ENCODE measurements at places on chromosomes 7 and 10.

DNA sequence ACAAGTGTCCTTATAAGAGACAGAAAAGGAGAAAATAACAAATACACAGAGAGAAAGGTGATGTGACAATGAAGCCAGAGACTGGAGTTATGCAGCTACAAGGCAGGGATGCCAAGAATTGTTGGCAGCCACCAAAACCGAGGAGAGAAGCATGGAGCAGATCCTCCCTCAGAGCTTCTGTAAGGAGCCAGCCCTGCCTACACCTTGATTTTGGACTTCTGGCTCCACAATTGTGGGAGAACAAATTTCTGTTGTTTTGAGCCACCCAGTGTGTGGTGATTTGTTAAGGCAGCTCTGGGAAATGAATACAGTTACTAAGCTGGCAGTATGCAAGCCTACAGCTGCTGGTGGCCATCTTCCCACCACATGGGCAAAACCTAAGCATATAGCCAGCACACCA lies 163.6 kb downstream of the GRM8 start:
- no peak for DNase-seq

DNA sequence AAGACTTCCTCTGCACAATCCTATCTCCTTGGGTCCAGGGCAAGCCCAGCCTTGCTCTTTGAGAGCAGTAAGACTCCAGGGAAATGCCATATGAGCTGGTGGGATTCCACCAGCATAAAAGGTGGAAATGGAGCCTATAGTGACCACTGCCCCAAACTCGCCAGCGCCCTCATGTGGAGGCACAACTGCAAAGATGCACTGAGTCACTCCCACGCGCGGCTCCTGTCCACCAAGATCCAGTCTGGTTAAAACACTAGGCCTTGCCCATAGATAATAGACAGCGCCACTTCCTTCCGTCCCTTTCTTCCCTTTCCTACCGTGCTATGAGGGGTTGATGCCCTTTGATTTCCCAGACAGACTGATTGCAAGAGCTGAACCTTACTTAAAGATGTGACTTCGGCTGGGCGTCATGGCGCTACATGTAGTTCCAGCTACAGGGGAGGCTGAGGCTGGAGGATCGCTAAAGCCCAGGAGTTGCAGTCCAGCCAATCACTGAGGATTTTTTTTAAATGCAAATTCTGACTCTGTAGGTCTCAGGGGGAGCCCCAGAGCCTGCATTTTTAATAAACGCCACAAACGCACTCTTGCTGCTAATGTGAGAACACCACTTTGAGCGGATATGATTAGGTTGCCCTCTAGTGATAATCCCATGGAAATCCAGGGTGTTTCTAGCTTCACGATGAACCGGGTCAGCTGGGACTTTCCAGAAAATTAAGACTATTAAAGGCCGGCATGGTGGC lies 136.5 kb downstream of the EPC1 start:
- DNase-seq = no peak

DNA sequence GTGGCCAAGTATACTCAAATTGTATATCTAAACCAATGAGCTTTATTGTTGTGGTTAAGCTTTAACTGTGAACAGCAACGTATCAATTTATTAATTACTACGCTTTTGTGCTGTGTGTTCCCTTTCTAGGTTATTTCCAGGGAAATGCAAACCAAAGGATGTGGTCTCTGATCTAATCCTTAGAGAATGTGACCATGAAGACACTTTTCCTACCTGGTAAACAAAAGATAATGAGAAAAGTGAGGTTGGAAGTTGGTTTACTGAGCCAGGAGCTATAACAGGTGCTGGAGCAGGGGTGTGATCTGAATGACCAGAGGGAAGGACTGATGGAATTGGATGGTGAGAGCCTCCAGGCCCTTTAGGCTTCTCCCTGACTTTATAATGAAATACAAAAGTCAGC lies 25.4 kb upstream of the CALU start:
- DNase-seq = no peak

DNA sequence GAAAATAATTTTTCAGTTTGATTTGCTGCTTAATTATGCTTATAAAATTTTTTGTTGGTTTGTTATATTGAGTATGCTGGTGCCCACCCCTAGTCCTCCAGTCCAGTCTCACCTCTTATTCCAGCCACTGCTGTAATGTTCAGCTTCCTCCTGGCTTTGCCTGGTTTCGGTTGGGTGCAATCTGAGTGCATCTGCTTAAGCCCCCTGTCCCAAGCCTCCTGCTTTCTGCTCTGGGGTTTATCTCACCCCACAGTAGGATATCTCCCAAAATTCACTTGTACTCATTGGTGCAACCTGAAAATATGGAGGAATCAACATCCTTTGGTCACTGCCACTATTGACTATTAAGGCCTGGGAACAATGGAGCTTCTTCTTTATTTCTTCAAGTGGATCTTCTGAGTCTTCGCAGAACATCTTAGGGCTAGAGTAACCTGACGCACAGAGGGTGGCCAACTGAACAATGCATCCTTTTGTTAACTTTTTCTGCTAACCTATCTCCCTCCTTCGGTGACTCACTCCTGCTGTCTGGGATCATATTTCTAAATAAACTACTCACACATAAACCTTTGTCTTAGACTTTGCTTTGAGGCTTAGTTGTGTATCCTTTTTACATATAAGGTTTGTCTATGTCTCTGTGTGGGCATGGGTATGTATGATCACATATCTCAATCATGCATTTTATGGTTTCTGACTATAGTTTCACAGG lies 19.1 kb upstream of the SOSTDC1 start:
- no peak for DNase-seq

DNA sequence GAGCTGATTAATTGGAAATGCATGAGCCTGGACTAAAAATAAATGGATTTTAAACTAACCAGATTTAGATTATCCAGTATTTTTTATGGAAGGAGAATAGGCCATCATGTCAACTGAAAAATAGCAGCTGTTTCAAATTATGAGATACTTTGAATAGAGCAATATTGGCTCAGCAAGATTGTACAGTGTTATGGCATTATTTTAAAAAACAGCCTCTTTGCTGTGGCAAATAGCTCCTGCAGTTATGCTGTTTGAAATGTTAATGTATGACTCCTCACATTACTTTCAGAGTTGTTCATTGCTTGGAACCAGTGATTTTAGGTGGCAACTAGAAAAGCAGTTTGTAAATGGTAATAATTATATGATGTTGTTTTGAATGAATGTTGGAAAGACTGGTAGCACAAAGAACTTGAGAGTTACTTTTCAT lies 244.5 kb downstream of the KIAA1217 start:
- DNase-seq = no peak

DNA sequence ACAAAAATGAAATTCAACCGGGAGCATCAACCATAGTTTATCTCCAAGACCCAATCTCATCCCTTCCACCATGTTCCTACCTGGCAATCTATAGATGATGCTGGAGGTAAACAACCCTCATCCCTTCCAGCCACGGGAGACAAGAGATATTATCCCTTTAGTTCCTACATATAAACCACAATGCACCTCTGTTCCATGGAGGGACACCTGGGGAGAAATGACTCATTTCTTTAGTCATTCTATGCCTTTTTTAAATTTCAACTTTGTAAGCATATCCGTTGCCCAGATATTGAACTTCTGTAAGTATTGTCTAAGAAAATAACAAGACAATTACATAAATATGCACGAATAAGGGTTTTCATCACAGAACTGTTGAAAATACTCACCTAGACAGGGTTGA lies 15.5 kb upstream of the SFMBT2 start:
- no peak for DNase-seq

DNA sequence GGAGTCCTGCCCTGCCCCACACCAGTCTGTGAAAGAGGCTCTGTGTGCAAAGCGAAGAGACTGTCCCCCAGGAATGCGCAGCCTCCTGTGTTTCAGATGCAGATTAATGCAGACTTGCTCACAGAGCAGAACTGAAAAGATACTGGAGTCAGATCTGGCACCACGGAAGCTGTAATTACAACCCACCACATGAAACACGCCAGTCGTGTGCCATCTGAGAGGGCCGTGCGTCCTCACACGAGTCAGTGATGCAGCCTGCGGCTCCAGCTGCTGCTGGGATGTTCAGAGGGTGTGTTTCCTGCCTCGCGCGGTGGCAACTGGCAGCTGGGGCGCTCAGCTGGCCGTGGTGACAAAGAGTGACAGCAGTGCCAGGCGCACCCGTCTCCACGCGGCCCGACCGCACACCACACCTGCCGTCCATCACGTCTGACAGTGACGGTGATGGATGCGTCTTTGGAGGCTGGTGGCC lies 50.0 kb downstream of the NKX6-2 start:
- no peak for DNase-seq

DNA sequence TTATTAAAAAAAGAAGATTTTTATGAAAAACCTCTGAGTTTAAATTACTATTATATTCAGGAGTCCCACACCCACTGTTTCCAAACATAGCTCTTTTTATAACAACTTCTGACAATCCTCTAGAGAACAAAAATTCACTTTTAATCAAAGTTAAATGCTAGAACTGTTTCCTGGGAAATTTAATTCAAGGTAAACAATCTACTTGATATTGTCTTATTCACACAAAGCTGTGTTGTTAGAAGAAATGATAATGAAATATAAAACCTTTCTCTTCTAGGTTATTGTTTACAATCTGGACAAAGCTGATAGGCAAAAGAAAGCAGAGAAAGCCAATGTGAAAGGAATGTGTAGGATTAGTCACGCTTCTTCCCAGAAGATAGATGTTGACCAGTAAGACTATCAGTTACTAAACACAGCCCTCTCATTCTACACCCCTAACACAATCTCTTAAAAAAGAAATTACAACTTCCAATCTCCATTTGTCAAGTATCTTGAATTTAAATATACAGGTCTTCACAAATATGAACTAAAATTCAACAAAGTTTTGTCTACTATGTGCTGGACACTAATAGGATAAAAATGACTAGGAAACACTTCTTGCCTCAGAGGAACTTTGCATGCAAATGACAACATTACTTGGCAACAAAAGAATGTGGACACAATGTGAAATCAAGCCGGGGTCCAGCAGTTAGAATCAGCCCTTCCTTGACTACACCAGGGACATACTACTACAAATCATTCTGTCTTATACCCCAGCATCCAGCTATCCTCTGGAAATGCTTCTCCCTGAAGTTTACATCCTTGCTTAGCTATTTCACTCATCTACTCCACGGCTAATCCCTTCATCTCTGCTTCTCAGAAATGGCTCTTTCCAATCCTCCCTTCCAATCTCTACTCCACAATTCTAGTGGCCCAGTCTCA lies 123.7 kb downstream of the IMMP2L start:
- DNase-seq = no peak

DNA sequence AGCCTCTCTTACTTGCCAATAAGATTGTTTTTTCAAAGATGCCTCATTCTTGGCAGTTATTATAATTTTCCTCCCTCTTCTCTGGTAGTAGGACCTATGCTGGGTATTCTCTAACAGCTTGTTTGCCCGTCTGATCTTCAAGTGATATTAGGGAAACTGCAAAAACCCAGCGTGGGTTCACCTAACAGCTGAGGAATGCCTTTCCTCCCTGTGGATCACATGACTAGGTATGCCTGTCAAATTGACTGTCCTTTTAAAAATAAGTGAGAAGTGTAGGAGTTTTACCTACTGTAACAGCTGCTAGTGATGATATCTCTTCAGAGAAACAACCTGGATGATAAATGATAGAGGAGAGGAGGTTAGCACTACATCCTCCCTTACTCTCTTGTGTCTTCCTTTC lies 22.0 kb downstream of the HECTD2 start:
- no peak for DNase-seq

DNA sequence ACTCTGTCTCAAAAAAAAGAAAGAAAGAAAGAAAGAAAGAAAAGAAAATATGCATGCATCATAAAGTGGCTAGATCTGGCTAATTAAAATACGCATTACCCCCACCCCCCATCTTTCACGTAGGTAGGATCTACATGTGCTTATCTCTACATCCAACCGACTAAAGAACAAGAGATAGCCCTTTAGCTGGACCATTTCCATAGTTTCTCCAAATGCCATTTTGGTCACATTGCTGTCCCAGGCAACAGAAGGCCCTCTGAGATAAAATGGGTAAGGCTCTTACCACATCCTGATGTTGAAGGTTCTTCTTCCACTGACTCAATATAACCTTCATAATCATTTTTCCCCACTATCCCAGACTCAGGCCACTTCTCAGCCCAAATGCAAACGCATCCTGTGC lies 31.5 kb downstream of the PIK3AP1 start:
- DNase-seq = no peak

DNA sequence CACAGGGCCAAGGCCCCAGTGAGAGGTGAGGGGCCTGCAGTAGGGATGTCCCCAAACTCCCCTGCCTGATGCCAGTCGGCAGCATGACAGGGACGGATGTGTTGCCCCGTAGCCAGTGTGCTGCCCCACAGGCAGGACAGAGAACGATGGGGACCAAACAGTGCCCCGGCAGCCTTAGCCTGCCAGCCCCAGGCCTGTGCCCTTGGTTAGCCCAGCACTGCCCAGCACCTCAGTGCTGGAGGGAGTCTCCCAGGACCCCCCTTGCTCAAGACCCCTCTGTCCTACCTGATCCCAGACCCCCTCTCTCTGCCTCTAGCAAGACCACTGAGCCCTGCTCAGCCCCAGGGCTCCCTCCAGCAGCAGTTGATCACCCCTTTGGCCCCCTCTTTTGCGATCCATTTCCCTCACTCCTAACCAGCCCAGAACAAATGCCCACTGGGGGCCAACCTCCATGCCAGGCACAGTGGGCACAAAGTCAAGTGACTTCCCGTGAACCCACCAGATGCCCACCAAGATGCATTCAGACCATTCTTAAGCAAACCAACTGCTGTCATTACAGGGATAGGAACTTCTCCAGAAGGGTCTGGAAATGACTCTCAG lies 34.0 kb downstream of the OAT start:
- no peak for DNase-seq

GRCh38 chr7:57308631-57309408 lies 141.2 kb upstream of the ZNF716 start:
- no peak for DNase-seq

DNA sequence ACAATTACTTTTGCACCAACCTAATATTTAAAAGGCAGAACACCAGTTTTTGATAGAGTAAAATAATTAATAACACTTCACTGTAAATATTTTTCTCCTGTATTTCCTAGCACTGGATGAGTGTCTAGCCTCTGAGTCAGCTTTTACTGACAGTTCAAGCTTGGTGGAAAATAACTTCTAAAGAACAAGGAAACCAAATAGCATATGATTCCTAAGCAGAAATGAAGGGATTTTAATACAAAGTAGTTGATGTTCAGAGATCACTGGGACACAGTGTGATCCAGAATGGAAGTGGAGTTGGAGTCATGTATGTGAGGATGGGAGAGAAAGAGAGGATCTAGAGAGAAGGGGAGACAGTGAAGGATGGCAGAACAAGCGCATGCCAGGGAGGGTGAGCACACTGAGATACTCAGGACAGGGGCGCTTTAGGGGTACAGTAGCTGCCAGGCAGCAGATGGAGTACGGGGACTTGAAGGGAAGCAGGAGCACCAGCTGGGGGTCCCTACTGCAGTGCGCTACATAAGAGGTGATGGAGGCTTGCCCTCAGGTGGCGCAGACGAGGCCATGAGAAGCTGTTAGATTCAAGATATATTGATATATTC lies 117.9 kb upstream of the KLF6 start:
- DNase-seq = no peak

DNA sequence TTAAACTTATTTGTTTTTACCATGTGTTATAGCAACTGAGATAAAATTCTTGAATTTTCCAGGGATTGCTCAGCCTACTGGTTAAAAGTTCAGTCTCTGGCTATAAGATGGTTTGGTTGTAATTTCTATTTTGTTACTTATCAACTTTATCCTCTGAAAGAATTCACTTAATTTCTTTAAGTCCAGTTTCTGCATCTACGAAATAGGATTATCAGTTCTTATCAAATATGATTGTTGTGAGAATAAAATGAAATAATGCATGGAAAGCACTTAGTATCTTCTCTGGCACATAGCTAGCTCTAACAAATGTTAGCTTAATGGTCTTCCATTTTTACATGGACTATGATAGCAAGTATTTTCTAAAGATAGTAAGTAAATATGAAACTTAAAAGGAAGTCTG lies 53.3 kb downstream of the SEMA3D start:
- DNase-seq = no peak

Measured in activated T-helper 9 cell treated with anti-CD3 and anti-CD28 coated beads, Interleukin-2, amount 50 U/mL, for 16 hours (primary cell).